ENCODE measurements at places on chromosomes 16 and 17.

GRCh38 chr17:78359997-78360370 is at the start of gene SOCS3:
Gene SOCS3, minus strand, starts transcription at chr17:78360077. Its CDS starts 982 bp downstream, at chr17:78359095.
- no peak for DNase-seq

GRCh38 chr17:17118399-17118798 is 76.1 kb downstream of the MPRIP start:
- no peak for DNase-seq

DNA sequence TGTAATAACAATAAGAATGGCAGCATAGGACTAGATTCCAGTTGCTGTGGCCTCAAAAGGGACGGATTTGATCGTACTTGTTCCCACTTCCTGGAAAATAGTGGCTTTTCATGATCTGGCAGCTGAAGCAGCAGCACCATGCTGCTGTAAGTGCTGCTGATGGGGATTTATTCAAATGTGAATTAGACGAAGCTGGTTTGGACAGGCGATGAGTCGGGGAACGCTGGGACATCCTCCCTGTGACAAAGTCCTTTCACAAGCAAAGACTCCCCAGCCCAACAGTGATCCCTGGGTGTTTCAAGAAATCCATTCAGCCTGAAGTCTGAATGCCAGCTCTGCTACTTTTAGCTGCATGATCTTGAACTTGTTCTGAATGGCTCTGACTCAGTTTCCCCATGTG is 88.6 kb upstream of the XYLT1 start:
- DNase-seq: no peak

DNA sequence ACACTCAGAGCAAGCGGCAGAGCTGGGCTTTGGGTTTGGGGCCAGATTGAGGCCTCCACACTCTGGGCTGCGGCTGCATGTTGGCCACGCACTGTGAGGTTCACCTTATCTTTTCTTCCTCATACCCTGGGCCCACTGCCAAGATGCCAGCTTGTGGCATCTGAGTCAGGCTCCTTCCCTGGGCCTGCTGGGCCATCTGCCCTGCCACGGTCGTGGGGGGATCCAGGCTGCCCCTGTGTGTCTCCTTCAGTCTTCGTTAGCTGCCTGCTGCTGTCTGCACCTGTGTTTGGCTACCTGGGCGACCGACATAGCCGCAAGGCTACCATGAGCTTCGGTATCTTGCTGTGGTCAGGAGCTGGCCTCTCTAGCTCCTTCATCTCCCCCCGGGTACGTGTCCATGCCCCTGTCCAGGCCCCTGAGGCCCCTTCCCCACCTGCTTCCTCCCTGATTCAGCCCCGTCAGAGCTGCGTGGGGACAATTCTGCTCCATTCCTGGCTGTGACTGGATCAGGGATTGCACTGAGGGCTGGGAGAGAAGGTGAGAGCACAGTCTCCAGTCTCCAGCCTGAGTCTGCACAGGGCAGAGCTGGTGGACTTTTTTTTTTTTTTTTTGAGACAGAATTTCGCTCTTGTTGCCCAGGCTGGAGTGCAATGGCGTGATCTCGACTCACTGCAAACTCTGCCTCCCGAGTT is 11.2 kb downstream of the SPNS3 start:
- no peak for DNase-seq

- no peak for DNase-seq
Measured at GRCh38 chr17:38768417-38768816, 15.9 kb downstream of the PSMB3 start.

DNA sequence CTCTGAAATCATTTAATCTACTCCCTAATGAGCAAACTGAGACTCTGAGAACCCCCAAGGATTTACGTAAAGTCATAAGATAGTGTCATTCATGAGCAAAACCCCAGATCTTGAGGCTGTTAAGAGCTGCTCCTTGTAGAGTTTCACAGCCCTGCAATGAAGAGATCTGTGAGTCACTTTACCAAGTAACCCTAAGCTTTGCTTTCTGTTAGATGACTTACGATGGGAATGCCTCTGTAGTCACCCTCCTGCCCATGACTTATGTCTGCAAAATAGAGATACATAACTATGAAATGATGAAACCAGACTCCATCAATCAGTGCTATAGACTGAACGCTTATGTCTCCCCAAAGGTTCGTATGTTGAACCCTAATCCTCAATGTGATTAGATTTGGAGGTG is 117.7 kb downstream of the HS3ST3A1 start:
- DNase-seq: no peak

GRCh38 chr16:47581114-47581513 is 120.0 kb downstream of the PHKB start:
- no peak for DNase-seq

DNA sequence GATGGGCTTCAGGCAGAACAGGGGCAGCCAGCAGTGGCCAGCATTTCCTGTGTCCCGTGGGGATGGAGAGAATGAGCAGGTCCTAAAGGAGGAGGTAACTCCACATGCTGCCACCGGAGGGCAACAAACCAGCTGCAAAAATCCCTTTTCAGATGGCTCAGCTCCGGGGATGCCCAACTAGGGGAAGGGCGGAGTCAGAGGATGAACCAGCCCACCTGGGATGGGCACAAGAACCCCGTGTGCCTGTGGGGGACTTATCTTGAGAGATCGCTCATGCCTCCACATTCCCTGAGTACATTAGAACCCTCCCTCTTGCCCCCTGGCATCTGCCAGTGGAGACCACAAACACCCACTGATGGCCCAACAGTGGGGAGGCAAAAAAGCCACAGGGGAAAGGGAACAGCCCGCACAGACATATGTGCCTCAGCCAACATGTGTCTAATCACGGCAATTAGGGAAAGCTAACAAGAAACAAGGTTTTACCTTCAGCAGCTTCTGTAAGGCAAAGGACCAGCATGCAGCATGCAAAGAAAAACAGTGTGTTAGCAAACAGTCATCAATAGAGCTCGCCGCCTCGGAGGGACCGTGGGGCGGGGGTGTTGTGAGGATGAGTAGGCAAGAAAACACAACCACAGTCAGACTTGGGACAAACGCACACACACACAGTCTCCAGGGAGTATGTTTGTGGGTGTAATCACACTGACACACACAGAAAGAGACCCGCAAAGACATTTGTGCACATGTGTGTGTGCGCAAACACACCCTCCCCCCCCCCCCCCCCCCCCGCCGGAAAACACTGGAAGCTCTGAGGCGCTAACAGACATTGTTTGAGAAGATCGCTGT is 64.0 kb downstream of the MYO18A start:
- no peak for DNase-seq

DNA sequence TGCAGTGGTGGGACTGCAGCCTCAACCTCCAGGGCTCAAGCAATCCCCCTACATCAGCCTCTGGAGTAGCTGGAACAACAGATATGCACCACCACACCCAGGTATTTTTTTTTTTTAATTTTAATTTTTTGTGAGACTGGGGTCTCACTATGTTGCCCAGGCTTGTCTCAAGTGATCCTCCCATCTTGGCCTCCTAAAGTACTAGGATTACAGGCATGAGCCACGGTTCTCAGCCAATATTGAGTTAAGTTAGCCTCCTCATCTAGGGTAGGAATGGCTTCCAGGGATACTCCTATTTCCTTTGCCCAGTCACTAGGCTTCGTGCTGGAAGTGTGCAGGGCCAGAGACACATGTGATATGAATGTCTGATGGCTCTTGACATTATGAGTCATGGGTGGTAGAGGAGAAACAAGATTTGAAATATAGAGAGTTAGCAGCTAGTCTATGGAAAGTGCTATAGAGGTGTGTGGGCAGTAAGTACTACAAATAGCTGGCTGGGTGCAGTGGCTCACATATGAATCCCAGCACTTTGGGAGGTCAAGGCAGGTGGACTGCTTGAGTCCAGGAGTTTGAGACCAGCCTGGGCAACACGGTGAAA is 8.0 kb upstream of the HES7 start:
- DNase-seq: no peak

DNA sequence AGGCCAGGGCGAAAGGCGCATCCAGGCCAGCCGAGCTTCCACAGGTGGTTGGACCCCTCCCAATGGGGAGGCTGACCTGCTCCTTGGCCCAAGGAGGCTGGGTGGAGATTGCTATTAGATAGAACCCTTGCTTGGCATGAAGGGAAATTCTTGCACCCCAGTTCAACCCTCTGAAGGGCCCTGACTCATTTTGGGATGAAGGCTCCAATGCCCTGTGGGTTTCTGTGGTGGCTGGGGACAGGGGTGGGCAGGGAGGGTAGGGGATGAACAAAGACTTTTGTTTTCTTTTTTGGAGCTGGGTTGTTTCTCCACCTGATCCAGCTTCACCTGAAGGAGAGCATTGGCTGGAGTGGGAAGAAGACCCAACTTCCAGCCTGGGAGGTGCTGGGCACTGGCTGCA is 16.7 kb upstream of the TBX21 start:
- no peak for DNase-seq

DNA sequence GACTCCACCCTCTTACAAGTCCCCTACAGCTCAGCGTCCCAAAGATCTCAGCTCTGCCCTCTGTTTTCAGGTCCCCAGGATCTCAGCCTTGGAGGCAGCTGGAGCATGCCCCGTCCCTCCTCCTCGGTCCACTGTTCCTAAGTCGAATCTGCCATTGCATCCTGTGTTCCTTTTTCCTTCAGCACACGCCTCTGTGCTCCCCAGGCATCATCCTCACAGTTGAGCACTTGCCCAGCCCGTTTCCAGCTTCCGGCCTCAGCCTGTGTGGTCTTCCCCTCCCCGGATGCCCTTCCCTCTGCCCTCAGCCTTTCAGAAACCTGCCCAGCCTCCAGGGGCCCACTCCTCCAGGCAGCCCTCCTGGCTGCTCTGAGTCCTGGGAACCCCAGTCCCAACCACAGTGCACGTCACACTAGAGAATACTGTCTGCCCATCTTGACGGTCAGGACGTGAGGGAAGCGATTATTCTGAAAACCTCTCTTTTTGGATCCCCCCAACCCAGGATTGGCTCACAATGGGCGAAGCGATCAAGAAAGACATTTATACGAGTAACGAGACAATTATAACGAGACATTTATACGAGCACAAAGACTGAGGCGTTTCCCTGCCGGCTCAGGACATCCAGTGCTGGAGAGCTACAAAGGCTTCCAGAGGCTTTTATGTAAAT is 41.4 kb downstream of the RPH3AL start:
- no peak for DNase-seq

GRCh38 chr16:9134739-9135138 is 43.3 kb downstream of the HAPSTR1 start:
- no peak for DNase-seq

DNA sequence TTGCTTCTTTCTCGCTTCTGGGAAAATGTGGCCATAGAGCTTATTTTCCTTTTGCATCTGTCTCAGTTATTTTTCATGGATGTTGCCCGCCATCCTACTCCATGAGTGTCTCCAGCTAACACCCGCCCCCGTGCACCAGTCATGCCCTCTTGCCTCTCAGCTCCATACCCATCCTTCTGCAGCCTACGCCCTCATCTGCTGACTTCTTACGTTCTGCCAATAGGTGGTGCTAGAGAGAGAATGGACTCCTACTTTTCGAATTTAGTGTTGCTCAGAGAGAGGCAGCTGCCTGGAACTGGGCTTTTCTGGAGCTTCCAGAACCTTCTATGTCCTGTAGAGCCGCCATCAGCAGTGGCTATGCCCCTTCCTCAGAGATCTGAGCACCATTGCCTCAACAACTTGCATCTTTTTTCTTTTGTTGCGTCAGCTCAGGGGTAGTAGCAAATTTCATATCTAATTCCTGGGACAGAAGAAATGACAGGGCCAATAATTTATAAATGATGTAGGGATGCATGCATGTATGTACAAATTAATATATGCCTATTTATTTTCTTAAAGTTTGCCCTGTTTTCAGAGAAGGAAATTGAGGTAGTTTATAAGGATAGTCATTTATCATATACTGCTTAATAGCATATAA is 119.7 kb upstream of the MYOCD start:
- DNase-seq: no peak

GRCh38 chr17:17507465-17508011 is 11.3 kb upstream of the RASD1 start:
- DNase-seq: no peak

DNA sequence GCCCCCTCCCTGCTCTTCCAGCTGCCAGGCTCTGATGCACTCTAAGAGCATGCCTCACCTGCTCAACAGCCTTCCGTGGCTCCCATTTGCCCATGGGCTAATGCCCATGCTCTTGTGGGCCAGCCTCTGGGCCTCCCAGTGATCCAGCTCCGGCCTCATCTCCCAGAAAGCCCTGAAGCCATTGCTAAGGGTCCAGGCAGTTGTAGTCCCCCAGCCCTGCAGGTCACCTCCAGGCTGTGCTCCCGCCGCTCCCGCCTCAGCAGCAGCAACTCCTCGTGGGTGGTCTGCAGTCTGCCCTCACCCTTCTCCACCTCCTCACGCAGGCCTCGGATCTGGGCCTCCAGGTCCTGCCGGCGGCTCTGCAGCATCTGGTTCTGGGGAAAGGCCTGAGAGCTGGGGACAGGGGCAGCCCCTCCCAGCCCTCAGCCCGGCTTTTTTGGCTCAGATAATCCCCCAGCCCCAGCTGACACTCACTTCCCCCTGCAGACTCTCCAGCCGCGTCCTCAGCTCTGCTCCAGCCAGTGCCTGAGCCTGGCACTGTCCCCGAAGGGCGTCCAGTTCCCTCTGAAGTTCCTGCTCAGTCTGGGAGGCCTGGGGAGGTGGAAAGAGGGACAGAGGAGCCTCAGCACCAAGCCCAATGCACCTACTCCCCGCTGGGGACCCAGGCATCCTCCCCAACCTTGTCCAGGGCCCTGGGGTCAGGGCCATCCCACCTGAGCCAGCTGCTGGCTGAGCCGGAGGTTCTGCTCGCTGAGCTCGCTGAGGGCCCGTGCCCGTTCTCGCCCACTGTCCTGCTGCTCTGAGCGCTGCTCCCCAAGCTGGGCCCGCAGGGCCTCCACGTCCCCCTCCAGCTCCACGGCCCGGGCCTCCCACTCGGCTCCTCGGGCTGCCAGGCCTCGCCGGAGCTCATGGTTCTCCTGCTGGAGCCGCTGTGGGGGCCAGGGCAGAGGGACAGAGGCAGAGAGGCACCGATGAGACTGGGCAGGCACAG is 6.2 kb downstream of the BICDL2 start:
- no peak for DNase-seq

DNA sequence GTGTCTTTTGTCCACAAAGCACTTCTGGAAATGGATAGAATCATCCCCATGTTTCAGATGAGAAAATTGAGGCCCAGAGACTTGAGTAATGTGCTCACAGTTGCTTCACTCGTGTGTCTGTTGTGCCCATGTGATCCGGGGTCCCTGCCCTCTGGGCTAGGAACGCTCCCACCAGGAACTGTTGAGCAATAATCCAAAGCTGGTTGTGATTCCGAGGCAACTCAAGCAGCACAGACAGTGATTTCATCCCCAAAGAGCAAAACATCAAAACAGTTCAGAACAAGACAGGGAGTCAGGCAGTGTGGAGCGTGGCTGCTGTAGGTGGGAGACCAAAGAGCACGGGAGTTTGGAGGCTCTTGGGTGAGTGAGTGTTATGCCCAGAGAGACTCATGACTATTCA is 205.0 kb upstream of the ASIC2 start:
- no peak for DNase-seq

GRCh38 chr17:12438813-12439586 is 226.7 kb upstream of the MYOCD start:
- no peak for DNase-seq

DNA sequence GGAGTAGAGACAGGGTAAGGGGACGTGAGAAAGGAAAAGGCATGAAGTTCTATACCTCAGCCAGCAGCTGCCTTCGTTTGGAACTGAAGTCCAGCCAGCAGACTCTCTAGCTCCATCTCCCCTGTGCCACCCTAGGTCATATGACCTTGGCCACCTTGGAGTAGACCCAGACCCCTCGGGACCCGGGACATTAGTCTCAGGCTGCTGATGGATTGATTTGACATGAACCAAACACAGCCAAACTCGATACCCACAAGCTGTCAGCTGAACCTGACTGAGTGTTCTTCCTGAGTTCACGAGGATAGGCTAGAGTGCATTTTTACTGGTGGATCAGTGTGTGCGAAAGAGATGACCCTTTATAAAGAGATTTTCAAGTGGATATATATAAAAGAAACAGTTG is 68.5 kb downstream of the YPEL2 start:
- no peak for DNase-seq

- no peak for DNase-seq
Measured at GRCh38 chr17:76063875-76064546, 8.3 kb downstream of the SRP68 start.
